ENCODE measurements at places on chromosomes 12 and 14.

GRCh38 chr14:29222006-29222405, 455.4 kb downstream of the FOXG1 start:
- H3K27me3 ChIP-seq = no peaks in the 10 kb centered on the region
- H3K36me3 ChIP-seq = no peaks in the 10 kb centered on the region
- no peak for DNase-seq
- no peaks in the 10 kb centered on the region for H3K4me1 ChIP-seq

- no peaks in the 10 kb centered on the region for H3K27me3 ChIP-seq
- H3K36me3 ChIP-seq = no peaks in the 10 kb centered on the region
- H3K4me1 ChIP-seq = peaks cover 11% of the 10 kb centered on the region
- DNase-seq = no peak
- no peak overlapping the region for H3K27ac ChIP-seq
- H3K4me3 ChIP-seq = no peak overlapping the region
Observed at GRCh38 chr14:91009501-91010152, 50.8 kb downstream of the RPS6KA5 start.

- no peak overlapping the region for H3K27ac ChIP-seq
- no peak for DNase-seq
- no peaks in the 10 kb centered on the region for H3K27me3 ChIP-seq
- H3K4me1 ChIP-seq = no peaks in the 10 kb centered on the region
- no peak overlapping the region for H3K4me3 ChIP-seq
Observed at GRCh38 chr14:83255727-83256090, 1722.1 kb upstream of the SEL1L start.

DNA sequence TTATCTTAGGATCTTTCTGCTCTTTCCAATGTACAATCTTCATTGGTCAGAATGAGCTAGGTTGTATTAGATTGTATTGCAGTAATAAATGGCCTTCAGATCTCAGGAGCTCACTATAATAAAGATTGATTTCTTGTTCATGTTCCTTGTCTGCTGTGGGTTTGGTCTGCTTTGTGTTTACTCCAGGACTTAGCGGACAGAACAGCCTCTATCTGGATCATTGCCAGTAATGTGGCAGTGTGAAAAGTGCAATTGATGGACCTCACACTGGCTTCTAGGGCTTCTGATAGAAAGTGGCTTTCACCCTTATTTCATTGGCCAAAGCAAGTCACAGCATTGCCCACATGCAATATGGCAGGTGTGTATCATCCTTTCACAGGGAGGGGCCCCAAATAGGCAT, 81.2 kb downstream of the BTG1 start:
- H3K36me3 ChIP-seq = no peaks in the 10 kb centered on the region
- no peak for DNase-seq
- H3K27ac ChIP-seq = no peak overlapping the region
- H3K4me3 ChIP-seq = no peak overlapping the region

GRCh38 chr14:94225460-94226378, 51.6 kb downstream of the PPP4R4 start:
- no peak for DNase-seq
- peaks cover 21% of the 10 kb centered on the region for H3K4me1 ChIP-seq
- no peaks in the 10 kb centered on the region for H3K27me3 ChIP-seq
- H3K36me3 ChIP-seq = no peaks in the 10 kb centered on the region
- no peak overlapping the region for H3K4me3 ChIP-seq

- H3K4me1 ChIP-seq = peaks cover 10% of the 10 kb centered on the region
- no peak for DNase-seq
- no peak overlapping the region for H3K4me3 ChIP-seq
- H3K36me3 ChIP-seq = no peaks in the 10 kb centered on the region
- no peaks in the 10 kb centered on the region for H3K27me3 ChIP-seq
Observed at GRCh38 chr12:75876832-75877762, 154.5 kb downstream of the PHLDA1 start.

DNA sequence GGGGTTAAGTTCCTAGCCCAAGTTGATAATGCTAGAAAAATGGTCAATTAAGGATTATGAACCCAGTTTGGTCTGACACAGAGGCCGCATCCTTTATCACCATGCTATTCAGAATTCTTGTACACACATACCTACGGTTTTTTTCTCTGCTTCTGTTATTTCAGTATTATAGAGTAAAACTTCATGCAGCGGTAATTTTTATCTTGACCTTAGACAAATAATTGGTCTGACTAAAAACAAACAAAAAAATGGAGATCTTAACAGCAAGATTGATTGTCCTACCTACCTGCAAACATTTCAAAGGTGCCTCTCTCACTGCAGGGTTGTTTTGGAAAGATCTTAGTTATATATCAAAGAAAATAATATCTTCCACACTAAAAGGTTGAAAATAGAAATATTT, 201.9 kb upstream of the PRICKLE1 start:
- H3K27me3 ChIP-seq = peaks cover 2% of the 10 kb centered on the region
- peaks cover 10% of the 10 kb centered on the region for H3K4me1 ChIP-seq
- no peak overlapping the region for H3K4me3 ChIP-seq
- no peak for DNase-seq
- no peaks in the 10 kb centered on the region for H3K36me3 ChIP-seq

GRCh38 chr12:56304872-56305590, 4.9 kb upstream of the CS start:
- peaks cover 7% of the 10 kb centered on the region for H3K4me1 ChIP-seq
- no peak overlapping the region for H3K27ac ChIP-seq
- H3K27me3 ChIP-seq = peaks cover 4% of the 10 kb centered on the region
- DNase-seq = no peak

DNA sequence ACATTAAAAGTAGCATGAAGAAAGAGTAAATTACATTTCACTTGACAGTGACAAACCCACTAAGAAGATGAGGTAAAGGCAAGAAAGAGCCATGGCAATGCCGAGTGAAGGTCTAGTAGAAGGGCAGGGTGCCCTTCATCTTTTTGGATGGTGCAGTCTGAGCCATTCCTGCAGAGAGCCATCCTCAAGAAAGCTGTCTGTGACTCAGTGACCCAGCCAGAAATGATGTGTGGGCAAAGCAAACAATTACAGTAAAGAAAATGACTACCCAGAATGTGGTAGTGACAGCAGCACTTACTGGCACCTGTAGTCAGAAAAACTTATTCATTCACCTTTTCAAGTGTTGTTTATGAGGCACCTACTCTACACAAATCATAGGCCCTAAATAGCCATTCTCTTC, 281.7 kb downstream of the DUSP6 start:
- no peak for DNase-seq
- H3K27me3 ChIP-seq = peaks cover 1% of the 10 kb centered on the region
- no peak overlapping the region for H3K27ac ChIP-seq
- H3K36me3 ChIP-seq = no peaks in the 10 kb centered on the region

DNA sequence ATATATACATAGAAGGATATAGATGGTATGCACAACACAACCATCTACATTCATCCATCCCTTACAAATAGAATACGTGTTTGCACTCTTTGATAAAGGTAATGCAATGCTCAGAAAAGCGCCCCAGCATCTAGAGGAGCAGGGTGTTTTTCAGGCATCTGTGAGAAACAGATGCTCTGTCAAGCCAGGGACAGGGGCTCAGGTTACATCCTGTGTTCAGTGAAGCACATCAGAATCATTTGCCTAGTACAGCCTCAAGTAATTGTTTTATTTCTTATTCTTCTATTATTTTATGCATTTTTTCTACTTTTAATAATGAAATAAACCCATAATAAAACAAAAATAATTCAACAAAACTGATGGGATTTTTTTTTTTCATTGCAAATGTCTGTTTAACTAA, 50.5 kb upstream of the HIF1A start:
- H3K4me1 ChIP-seq = peaks cover 2% of the 10 kb centered on the region
- H3K36me3 ChIP-seq = no peaks in the 10 kb centered on the region
- H3K27ac ChIP-seq = no peak overlapping the region
- no peak for DNase-seq
- H3K27me3 ChIP-seq = peaks cover 2% of the 10 kb centered on the region
- no peak overlapping the region for H3K4me3 ChIP-seq

- peak overlapping the region; percentile 99 for H3K4me3 ChIP-seq
- DNase-seq = peak; percentile 10
- H3K27ac ChIP-seq = peak overlapping the region; percentile 98
Observed at GRCh38 chr14:58428118-58428683, 682 bp downstream of the KIAA0586 start.

DNA sequence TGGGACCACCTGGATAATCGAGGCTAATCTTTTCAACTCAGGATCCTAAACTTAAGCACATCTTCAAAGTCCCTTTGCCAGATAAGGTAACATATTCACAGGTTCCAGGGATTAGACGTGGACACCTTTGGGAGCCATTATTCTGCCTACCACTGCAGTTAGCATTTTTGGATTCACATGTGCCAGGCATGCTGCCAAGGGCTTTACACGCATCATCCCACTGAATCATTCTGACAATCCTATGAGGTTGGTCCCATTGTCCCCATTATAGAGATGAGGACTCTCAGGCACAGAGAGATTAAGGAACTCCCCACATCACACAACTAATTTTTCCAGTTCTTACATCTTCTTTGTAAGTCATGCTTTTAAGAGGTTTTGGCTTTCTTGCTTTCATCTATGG, 34.5 kb downstream of the RTN1 start:
- H3K36me3 ChIP-seq = no peaks in the 10 kb centered on the region
- peaks cover 3% of the 10 kb centered on the region for H3K27me3 ChIP-seq
- DNase-seq = no peak
- H3K4me3 ChIP-seq = no peak overlapping the region
- H3K27ac ChIP-seq = no peak overlapping the region
- H3K4me1 ChIP-seq = no peaks in the 10 kb centered on the region

DNA sequence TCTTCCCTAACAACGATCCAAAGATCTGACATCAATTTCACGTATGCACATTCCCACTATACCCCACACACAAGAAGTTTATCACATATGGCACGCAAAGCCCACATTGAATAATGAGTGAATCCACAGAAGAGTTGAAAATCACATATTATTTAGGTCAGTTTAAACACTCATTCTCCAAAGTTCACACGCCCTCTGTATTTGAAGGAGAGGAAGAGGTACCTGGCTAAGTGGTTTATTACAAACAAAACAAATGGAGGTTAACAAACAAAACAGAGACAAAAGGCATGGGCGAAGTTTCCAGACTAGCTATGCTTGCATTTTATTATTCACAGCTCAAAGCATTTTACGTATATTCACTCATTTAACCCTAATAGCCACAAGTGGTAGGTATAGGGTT, 41.8 kb downstream of the CPM start:
- H3K36me3 ChIP-seq = no peaks in the 10 kb centered on the region
- no peak overlapping the region for H3K4me3 ChIP-seq
- no peak for DNase-seq

DNA sequence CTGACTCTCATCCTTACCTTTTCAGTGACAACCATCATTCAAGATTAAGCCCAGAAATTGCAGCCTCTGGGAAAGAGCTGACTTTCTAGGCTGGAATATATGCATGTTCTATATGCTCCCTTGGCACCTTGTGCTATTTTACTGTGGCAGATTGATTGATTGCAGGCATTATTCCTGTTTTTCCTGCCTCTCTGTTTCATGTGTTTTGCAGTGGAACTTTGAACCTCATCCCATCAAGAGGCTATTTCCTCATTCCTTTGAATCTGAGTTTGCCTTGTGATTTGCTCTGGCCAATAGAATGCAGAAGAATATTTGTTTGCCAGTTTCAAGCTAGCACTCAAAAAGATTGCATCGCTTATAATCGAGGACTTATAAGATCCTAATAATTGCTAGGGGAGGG, 174.8 kb upstream of the DCN start:
- no peak overlapping the region for H3K4me3 ChIP-seq
- H3K36me3 ChIP-seq = no peaks in the 10 kb centered on the region
- peaks cover 4% of the 10 kb centered on the region for H3K4me1 ChIP-seq

- H3K27me3 ChIP-seq = no peaks in the 10 kb centered on the region
- H3K4me3 ChIP-seq = no peak overlapping the region
- H3K36me3 ChIP-seq = no peaks in the 10 kb centered on the region
- no peak overlapping the region for H3K27ac ChIP-seq
- no peaks in the 10 kb centered on the region for H3K4me1 ChIP-seq
- DNase-seq = no peak
Observed at GRCh38 chr12:7221486-7221885, 32.0 kb downstream of the PEX5 start.

GRCh38 chr12:71876137-71876799, 36.7 kb downstream of the TBC1D15 start:
- no peaks in the 10 kb centered on the region for H3K27me3 ChIP-seq
- H3K36me3 ChIP-seq = peaks cover 23% of the 10 kb centered on the region
- peaks cover 3% of the 10 kb centered on the region for H3K4me1 ChIP-seq

DNA sequence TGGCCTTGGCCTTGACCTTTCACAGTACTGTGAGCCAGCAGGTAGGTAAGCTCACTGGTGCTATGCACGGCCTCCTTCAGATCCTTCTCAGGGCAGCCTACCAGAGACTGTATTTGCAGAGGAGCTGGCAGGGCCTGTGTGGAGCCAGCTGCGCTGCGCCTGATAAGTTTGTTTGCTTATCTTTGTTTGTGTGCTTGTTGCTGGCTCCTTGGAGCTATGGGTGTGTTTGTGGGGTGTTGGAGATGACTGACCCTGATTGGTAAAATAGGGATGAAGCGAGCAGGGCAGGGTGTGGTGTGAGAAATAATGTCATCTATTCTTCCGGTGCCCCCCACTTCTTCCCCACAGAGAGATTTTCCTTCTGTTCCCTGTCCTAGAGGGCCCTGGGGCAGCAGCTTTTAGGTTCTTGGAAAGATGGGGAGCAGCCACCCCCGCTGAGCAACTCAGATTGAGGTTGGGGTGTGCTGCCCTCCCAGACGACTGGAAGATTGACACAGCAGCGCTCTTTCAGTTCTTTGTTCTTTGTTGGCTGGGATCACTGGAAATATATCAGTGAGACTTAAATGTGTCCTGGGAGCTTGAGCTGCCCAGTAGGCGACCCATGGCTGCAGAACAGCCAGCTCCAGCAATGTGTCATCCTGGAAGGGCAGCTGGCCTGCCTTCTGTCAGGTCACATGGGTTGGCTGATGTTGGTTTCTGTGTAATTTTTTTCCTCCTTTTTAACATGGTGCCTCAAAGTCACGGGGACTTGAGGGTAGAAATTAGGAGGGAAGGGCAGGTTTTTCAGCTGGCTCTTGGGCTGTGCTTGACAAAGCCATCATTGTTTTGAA, 19.6 kb downstream of the MLXIP start:
- peaks cover 4% of the 10 kb centered on the region for H3K27me3 ChIP-seq
- peak overlapping the region; percentile 65 for H3K4me3 ChIP-seq
- DNase-seq = no peak
- H3K27ac ChIP-seq = peak overlapping the region; percentile 89

DNA sequence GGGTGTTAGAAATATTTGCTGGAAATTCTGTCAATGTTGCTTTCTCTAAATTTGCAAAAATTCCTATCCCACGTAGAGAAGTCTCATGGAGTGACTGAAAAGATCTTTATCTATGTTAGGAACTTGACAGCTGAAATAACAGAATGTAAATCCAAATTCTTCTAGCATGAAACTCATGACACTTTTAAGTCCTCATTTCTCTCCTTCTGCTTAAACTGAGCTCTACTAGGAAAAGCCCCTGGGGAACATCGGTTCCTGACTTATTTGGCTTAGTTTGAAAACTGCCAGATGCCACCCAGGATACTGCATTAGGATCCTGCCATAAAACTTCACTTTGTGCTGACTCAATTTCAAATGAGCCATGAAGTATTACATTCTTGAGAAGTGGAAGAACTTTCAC, 426.0 kb downstream of the GALC start:
- no peak overlapping the region for H3K4me3 ChIP-seq
- peaks cover 4% of the 10 kb centered on the region for H3K4me1 ChIP-seq
- no peak for DNase-seq
- peaks cover 5% of the 10 kb centered on the region for H3K36me3 ChIP-seq
- H3K27me3 ChIP-seq = no peaks in the 10 kb centered on the region
- no peak overlapping the region for H3K27ac ChIP-seq

GRCh38 chr12:78645956-78646355, 218.6 kb upstream of the SYT1 start:
- DNase-seq = no peak
- no peaks in the 10 kb centered on the region for H3K4me1 ChIP-seq
- no peak overlapping the region for H3K27ac ChIP-seq
- no peaks in the 10 kb centered on the region for H3K36me3 ChIP-seq
- H3K27me3 ChIP-seq = peaks cover 5% of the 10 kb centered on the region
- H3K4me3 ChIP-seq = no peak overlapping the region
